ENCODE measurements at places on chromosomes 7 and 10.

GRCh38 chr7:78071491-78072200 lies 273.1 kb downstream of the PHTF2 start:
- DNase-seq, result no peak

GRCh38 chr7:143234533-143234875 lies 12.7 kb downstream of the TAS2R40 start:
- DNase-seq, result no peak

DNA sequence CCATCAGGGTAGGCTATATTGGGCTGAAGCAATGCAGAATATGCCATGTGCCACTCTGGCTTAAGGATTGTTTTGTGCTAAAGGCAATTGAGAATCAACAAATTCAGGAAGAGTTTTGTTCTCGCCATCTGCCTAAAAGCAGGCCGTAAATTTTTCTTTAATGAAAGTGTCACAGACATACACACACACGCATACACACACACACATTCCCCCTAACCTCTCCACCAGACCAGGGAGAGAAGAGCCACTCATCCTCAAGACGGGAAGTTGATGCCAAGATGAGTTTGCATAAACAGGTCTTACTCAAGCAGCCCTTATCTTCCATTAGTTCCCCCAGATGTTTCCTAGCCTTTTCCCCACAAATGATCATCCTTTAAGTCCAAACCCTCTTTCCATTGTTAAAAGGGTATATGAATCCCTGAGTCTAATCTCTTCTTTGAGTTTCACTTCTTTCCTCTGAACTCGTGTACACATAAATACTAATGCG lies 59.6 kb upstream of the TRIM24 start:
- no peak for DNase-seq

DNA sequence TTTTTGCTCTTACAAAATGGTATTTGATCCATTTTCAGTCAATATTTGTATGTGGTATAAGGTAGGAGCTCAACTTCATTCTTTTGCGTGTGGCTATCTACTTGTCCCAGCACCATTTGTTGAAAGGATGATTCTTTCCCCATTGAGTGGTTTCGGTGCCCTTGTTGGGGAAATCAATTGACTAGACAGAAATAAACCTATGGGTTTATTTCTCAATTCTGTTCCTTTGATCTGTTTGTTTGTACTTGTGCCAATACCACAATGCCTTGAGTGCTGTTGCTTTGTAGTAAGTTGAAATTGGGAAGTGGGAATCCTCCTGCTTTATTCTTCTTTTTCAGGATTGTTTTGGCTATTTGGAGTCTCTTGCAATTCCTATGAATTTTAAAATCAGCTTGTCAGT lies 41.0 kb downstream of the SNX10 start:
- DNase-seq, result no peak

DNA sequence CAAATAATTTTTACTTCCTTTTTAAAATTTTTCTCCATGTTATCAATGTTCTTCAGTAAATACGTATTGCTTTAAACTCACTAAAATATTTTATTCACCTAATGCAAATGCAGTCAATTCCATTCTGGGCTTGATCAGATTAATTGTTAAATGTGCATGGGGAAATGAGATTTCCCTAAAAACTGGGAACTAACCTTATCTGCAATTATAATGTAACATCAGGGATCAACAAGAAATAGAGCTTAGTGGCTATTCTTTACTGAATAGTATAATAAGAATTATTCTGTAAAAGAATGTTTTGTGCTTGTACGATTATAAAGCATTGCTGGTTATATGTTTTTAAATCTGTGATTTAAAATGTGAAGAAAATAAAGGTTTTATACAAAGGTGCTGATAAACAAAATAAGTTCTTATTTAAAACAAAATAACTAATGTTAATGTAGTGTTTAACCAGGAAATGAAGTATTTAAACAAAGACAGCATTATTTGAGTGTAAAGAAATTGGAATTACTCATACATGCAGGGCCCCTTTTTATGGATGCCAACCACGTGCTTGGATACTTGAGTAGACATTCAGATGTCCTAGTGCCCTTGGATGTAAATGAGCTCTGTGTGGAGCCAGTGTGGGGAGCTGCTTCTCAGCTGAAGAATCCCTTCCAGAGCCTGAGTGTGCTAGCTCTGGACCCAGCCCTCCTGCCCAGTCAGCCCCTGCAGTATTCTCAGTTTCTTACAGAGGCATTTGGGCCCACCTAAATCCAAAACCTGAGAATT lies 84.2 kb downstream of the REEP3 start:
- DNase-seq, result no peak

DNA sequence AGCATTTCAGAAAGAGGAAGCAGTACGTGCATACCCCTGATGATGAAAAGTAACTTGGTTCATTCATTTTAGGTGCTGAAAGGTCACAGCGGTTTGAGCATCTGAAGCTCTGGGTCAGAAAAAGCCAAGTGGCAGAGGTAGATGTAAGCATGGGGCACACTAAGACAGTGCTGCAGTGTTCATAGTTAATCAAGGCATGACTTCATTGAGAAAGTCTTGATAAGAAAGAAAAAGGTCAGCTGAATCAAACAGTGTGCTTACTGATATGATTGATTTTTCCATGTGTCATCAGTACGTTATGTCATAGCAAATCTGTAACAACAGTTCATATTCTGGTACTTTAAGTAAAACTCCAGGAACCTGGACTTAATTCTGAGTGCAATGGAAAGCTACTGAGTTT lies 107.7 kb upstream of the PCLO start:
- no peak for DNase-seq

DNA sequence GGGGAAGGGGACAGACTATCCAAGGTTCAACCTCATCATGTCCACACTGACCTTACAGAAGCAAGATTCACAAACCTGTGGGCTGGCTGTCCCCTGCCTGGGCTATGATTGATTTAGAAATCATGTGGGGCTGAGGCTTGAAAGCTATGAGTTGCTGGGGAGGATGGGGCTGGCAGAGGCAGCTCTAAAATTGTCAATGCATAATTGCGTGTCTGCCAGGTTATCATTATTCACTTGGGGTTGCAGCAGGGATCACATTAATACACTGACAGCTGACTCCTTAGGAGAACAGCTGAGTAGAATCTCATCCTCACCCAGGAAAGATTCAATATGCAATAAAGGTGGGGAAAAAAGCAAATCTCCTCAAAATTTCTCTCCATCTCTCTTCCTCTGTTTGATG lies 866.3 kb downstream of the CCSER2 start:
- no peak for DNase-seq

GRCh38 chr7:149772956-149773434 lies 393 bp downstream of the ZNF467 start:
- peak; percentile 22 for DNase-seq

DNA sequence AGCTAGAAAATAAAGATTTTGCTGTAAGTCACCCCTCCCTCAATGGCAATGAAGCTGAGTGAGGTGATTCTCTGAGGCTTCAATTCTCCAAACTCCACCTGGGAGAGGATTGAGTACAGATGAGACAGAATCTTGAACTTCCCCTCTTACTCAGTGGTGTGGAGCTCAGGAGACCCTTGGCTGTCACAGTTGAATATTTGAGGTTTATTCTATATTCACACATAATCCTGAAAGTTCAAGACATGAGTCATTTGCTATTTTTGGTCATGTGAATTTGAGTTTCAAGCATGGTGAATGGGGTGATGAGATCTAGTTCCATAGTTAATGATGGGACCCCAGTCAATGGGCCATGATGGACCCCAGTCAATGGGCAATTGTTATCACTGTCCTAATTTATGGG lies 13.9 kb upstream of the TECTB start:
- no peak for DNase-seq

DNA sequence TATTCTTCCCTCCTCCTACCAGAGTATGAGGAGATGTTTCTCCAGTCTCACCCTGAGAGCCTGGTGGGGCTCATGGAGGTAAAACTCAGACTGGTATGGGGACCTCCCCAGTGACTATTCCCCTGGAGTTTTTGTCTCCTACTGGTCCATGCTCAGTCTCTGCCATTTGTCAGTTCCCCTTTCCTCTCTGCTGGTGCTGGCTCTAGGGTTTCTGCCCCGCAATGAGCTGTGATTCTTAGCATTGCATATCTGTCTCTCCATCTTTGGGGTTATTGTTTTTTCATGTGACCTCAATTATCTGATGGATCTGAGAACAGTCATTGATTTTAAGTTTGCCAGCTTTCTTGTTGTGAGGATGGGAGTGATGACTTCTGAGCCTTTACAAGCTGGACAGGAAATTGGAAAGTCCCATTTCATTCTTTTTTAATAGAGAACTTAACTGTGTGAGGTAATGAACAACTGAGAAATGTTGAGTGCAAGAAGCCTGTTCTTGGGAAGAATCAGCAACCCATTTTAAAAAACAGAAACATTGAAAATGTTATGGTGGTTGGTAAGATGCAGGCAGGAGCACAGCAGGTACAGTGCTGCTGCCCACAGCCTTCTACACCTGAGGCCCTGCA lies 26.9 kb downstream of the NACAD start:
- no peak for DNase-seq

DNA sequence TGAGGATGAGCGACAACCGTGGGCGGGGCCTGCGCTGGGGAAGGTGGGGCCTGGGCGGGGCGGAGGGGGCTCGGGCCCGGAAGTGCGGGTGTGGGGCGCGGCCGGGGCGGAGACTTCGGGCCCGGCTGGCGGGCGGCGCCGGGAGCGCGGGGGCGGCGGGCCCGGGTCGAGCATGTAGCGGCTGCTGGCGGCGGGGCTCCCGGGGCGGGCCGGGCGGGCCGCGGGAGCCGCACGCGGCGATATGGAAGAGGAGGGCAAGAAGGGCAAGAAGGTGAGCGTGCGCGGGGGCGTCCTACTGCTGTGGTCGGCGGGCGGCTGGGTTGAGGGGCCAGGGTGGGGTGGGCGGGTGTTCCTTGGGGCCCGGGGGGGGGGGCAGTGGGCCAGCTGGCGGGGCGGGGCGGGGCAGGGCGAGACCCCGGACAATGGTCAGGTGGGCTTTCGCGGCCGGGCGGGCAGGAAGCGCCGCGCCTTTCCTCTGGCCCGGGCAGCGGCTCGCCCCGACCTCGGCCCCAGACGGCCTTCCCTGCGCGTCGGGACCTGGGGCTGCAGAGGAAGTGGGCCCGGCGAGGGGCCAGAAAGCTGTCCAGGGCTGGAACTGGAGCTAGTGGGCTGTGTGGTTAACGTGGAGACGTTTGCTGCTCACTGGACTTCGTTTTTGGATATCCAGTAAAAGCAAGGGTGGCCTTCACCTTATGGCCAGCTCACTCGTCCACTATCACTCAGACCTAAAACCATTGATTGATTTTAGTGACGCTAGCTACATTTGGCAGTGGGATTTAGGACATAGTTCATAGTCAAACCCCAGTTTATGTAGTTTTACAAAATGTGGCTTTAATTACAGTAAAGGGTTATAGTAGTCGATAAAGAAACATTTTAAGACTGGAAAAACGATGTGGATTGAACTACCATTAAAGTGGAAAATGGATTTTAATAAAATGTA lies at the start of gene CCM2:
TSS of gene CCM2 (plus strand) at position 109 of the 940 bp plus-strand sequence. CDS start at position 242, 133 bp downstream.
- DNase-seq, result no peak

DNA sequence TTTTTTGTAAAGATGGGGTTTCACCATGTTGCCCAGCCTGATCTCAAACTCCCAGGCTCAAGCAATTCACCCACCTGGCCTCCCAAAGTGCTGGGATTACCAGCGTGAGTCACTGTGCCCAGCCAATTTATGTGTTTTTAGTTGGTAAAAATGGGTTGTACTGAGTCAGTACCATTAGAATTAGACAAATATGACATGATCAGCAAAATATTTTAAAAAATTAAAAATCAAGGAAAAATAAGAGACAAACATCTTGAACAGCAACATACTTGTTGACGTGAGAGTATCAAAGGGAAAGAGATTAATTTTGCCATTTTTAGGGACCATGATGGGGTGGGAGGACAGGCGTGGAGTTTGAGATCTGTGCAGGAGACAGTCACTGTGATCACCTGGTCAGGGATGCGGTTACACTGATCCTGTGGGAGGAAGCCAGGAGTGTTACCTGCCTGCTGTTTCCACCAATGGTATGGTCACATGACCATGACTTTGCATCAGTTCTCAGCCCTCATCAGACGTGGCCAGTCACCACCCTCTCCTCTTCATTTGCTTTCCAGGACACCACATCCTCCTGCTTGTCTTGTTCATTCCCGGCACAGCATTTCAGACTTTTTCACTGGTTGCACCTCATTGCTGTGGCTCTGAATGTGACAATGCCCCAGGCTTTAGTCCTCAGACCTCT lies 29.2 kb upstream of the ENO4 start:
- DNase-seq, result no peak

DNA sequence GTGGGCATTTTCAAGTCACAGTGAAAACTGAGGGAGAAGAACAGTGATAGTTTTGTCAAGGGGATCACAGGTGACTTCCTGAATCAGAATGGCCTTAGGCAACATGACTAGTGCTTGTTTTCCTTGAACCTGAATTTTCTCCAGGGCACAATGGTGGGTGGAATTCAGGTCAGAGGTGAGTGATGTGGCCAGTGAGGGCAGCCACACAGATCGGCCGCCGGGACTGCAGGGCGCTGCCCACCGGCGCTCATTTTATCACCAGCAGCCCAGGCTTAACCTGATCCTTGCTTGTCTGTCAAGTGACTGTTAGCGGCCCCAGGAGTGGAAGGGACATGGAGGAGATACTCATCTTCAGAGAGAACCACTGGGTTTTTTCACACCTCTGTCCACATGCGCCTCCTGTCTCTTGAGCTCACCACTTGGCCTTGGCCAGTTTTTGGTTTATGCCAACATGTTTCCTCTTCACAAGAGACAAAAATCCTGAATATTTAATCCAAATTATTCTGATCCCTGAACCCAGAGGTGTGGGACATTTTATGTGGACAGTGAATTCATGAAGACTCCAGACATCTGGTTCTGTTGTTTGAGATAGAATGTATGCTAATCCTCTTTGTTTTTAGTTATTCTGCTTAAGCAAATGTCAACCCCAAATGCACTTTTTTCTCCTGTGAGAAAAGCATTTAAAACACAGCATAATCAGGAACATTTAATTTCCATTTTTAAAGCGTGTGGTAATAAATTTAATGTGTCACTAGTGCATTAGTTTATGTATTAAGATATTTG lies 108.7 kb downstream of the DOCK1 start:
- DNase-seq, result no peak

DNA sequence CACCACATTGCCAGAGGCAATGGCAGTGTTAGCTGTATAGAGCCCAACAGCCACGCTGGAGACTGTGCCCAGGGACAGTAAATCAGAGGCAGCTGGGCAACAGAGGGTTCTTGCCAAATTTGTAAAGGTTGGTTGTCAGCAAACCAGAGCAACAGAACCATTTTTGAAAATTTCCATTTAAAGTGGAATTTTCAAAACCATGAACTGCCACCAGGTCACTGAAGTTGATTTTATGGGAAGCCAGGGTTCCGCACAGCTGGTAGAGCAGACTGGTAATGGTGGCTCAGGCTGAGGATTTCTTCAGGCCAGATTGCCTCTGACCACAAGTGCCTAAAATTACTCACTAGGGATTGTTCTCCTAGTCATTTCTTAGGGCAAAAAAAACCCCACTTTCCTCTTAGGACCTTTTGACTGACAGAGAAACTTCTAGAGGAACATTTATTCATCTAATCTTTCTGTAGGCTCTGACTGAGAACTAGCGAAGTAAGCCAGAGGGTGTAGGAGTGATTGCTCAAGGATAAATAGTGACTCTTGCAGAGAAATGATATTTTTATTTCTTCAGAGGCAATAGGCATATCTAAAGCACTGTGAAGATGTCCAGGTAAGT lies 342.4 kb downstream of the BBS9 start:
- DNase-seq, result no peak

All from T-helper 9 cell (primary cell).